ENCODE measurements at places on chromosomes 5 and 9. TPM values are rescaled to one million over a fixed set of nuclear protein-coding genes. Genes with fewer than 3 reads are reported as not detected.

The JAKMIP2 gene
- 5.5 TPM for total RNA-seq

The FLT4 gene
- total RNA-seq = 1.8 TPM

The TMEM171 gene
- not detected for total RNA-seq

The KIF20A gene
- total RNA-seq = 27.0 TPM

The UGT3A2 gene
- total RNA-seq = 0.34 TPM

The GLE1 gene
- 16.7 TPM for total RNA-seq

The GABRB2 gene
- total RNA-seq = 0.78 TPM

The FAM221B gene
- 0.07 TPM for total RNA-seq

The FAM151B gene
- total RNA-seq = 1.9 TPM

The MCIDAS gene
- not detected for total RNA-seq

The KIF27 gene
- total RNA-seq = 13.2 TPM

The OGN gene
- total RNA-seq = 2.6 TPM

The SLC6A3 gene
- 0.04 TPM for total RNA-seq

The SPACA9 gene
- 5.8 TPM for total RNA-seq

The SPATA31C1 gene
- 0.29 TPM for total RNA-seq

The SPINK7 gene
- not detected for total RNA-seq

The PCDHGC3 gene
- total RNA-seq = 82.9 TPM
